Activated naive CD4-positive, alpha-beta T cell treated with anti-CD3 and anti-CD28 coated beads, Interleukin-2, amount 50 U/mL, for 72 hours (primary cell): ENCODE measurements at places on chromosomes 16 and 17. TPM values are rescaled to one million over a fixed set of nuclear protein-coding genes. Genes with fewer than 3 reads are reported as not detected.
A peak's percentile ranks its signal among the peaks of the same experiment; 100 is the strongest.

Gene DYNLRB2
- total RNA-seq = not detected

Gene EZH1
- 34.2 TPM for total RNA-seq

Gene C16orf54
- 19.5 TPM for total RNA-seq

Gene IL34
- total RNA-seq = not detected

Gene WFIKKN2
- not detected for total RNA-seq

DNA sequence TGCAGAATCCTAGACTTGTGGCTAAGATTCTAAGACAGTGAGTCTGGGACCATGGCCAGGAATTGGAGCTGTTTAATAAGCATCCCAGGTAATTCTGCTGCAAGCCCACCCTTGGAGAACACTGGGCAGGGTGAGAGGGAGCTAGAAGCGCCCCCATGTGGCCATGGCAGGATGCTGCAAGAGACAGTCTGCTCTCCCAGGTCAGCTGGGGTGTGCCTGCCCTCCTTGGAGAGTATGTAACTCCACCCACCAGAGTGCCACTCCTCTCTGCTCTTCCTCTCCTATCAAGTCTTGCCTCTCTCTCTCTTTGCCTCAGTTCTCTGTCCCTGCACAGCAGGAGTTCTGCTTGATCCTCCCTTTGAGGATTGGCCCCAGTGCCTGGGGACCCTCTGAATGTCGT lies 14.9 kb downstream of the RCVRN start:
- peak; percentile 31 for DNase-seq

- no peak for DNase-seq
These were observed 98.3 kb downstream of the MSI2 start for GRCh38 chr17:57354673-57355072.

DNA sequence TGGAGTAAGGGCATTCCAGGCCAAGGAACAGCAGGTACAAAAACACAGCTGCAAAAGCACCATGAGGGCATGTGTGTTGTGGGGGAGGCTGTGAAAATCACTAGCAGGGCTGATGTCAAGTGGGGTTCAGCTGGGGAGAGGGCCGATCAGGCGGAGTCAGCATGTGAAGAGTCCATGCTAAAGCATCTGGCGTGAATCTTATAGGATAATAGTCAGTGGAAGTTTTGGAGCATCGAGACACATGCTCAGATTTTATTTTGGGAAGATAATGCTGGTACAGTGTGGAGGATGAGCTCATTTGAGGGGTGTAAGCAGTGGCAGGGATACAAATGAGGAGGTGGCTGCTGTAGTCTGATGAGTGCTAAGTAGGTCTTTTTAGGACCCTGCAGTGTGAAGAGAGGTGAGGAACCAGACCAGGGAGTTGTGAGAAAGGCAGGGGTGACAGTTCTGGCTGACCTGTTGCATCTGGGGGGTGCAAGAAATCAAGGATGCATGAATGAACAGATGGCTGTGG lies 30.3 kb downstream of the MMD start:
- DNase-seq = no peak

GRCh38 chr16:24838554-24839266 lies 7.1 kb upstream of the SLC5A11 start:
- DNase-seq = no peak

GRCh38 chr17:17732892-17733670 lies 51.8 kb downstream of the RAI1 start:
- no peak for DNase-seq

- no peak for DNase-seq
These were observed 195.2 kb downstream of the PARN start for GRCh38 chr16:14434860-14435259.

- peak; percentile 72 for DNase-seq
These were observed 47.8 kb downstream of the BMERB1 start for GRCh38 chr16:15482068-15482747.

DNA sequence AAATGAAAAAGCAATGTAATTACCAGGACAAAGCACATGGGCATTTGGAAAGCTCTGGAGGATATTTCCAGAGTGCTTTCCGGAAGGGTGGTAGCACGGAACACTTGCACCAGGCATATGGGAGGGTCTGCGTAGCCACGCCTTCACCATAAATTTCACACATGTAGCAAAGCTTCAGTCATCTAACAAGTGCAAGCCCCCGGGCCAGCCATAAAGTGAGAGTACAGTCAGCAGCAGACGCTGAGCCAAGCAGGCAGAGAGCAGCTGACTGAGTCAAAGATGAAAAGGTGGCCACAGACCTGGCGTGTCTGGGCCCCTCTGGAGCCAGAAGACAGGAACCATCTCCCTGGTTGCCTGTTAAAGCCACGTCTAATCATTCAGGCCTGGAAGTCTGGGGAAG lies 130.6 kb downstream of the SEC14L1 start:
- DNase-seq = no peak

- no peak for DNase-seq
These were observed 23.9 kb downstream of the RHBDL3 start for GRCh38 chr17:32289471-32290070.

GRCh38 chr17:55086635-55087058 lies 118.1 kb downstream of the STXBP4 start:
- DNase-seq = no peak

DNA sequence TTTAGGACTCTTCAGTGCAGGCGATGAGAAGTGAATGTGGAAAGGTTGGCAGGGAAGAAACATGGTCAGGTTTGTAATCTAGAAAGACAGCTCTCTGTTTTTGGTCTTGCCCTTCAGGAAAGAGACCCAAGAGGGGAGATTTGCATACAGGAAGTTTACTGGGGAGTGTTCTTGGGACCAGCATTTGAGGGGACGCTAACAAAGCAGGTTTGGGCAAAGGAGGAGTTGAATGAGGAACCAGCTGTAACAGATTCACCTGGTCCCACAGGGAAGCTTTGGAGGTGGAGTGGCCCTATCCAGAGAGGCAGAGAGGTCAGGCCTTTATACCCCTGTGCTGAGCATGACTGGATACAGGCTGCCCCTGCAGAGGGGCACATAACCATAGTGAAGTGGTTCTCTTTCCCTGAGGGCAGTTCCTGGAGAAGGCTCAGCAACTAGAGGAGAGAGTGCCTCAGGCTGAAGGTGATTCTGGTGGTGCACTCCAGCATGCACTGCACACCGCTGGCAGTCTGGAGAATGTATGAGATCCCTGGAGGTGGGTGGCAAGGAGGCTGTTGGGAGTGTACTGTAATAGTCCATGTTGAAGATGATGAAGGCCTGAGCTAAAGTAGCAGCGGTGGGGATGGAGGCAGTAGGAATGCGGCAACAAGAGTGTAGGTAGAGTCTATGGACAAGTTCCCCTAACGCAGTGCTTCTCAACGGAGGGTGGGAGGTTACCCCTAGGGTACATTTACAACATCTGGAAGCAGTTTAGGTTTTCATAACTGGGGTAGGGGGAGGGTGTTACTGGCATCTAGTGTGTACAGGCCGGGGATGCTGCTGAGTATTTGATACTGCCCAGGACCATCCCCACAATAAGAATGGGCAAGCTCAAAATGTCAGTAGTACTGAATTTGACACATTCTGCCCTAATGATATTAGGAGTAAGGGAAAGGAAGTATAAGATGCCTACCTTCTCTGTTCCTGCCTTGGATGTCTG lies 37.2 kb downstream of the MAP2K6 start:
- DNase-seq = no peak

DNA sequence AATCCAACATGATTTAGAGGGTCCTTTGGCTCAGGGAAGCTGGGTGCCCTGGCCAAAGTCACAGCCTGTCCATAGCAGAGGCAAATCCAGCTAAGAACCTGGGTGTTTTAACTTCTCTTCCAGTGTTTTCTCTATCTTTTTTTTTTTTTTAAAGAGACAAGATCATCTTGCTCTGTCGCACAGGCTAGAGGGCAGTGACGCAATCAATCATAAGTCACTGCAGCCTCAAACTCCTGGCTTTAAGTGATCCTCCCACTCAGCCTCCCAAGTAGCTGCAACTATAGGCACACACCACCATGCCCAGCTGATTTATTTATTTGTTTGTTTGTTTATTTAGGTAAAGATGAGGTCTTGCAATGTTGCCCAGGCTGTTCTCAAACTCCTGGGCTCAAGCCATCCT lies 14.8 kb upstream of the GRIN2A start:
- no peak for DNase-seq

GRCh38 chr17:58918884-58919283 lies 163.2 kb downstream of the PPM1E start:
- no peak for DNase-seq

DNA sequence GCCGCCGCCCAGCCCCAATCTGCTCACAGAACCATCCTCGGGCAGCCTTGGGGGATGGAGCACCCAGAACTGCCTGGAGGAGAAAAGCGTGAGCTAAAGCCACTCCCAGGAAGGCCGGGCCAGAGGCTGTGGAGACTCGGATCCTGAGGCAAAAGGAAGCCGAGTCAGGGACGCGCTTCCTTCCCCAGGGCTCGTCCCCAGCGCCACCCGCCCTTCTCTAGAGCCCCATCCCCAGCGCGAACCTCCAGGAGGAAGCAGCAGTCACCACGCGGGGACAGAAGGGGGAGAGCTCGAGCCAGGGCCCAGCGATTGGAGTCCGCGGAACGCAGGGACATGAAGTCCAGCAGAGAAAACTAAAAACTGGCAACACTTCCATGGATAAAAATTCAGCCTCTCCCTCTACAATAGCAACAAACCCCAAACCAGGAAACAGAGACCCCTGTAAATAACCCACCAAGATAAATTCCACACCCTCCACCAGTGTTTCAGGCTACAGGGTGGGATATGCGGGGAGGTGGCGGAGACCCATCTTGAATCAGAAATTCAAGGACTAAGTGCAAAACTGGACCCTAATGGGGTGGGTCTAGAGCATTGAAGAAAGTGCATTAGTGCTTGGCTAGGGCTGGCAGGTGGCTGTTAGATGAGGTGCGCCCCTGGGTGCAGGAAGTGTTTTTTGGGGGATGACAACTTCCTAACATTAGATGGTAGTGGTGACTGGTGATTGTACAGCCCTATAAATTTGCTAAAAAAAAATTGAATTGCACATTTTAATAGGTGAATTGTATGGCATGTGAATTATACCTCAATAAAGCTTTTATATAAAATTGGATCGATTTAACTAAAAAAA lies 116.1 kb upstream of the METRNL start:
- DNase-seq = peak; percentile 36

- DNase-seq = peak; percentile 27
These were observed 24.9 kb upstream of the RFFL start for GRCh38 chr17:35088356-35088880.

DNA sequence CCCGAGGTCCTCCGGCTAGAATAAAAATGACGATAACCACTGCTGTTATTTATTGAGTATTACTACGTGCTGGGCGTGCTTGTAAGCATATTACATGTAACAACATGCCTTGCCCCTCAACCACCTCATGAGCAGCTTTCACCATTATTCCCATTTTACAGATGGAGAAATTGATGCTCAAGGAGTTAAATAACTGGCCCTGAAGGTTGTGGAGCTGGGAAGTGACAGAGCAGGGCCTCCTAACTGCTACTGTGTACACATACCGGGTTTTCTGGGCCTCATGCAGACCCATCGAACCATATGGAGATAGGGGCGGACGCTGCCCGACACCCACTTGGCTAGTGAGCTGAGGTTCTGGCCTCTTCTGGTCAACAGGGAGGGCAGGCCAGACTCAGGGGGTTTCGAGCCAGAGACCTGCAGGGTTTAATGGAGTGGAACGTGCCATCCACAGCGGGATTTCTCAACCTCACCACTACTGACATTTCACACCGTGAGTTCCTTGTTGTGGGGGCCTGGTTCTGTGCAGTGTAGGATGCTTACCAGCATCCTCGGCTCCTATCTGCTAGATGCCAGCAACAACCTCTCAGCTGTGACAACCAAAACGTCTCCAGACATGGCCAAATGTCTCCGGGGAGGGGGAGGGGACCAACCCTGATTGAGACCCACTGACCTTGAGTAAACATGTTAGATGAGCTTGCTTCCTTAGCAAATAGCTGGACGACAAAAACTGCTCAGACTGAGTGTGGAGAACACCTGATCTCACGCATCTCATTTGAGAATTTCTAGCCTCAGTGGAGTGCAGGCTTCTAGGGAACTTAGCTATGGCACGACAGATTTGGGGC lies 432.0 kb downstream of the SLC39A11 start:
- no peak for DNase-seq

DNA sequence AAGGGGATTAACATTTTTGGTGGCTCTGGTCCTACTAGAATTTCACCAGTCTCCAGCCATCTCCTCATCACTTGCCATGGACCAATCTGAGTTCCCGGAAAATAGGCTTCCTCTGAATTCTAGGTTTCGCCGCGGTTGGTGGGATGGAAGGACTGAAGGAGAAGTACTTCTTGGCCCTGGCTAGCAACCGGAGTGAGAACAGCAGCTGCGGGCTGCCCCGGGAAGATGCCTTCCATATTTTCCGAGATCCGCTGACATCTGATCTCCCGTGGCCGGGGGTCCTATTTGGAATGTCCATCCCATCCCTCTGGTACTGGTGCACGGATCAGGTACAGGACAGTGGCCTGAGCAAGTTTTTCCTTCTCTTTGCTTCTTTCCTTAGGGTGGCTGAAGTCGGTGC lies 45.0 kb downstream of the SLC5A11 start:
- no peak for DNase-seq

DNA sequence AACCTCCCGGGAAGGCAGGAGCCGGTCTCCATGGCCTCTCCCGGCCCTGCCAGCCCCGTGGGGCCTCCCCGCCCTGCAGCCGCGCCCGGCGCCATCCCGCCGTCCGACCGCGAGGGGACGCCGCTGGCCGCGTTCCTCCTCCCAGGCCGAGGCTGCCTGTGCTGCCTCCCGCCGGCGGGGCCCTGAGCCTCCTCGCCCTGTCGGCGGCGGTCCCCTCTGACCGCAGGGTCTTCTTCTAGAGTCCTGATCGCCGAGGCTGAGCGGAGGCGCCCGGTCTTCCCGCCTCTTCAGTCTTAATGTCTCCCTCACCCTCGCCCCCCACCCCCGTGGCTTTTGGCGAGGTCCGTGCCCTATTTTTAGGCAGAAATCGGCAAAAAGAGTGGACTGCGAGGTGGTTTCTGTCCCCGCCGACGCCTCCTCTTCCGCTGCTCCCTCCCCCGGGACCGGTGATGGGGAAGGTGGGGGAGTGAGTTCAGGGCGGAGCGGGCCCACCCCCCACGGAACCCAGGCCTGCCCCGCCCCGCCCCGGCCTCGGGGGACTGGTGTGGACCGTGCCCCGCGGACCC lies 794 bp upstream of the CPNE7 start:
- DNase-seq = peak; percentile 80

DNA sequence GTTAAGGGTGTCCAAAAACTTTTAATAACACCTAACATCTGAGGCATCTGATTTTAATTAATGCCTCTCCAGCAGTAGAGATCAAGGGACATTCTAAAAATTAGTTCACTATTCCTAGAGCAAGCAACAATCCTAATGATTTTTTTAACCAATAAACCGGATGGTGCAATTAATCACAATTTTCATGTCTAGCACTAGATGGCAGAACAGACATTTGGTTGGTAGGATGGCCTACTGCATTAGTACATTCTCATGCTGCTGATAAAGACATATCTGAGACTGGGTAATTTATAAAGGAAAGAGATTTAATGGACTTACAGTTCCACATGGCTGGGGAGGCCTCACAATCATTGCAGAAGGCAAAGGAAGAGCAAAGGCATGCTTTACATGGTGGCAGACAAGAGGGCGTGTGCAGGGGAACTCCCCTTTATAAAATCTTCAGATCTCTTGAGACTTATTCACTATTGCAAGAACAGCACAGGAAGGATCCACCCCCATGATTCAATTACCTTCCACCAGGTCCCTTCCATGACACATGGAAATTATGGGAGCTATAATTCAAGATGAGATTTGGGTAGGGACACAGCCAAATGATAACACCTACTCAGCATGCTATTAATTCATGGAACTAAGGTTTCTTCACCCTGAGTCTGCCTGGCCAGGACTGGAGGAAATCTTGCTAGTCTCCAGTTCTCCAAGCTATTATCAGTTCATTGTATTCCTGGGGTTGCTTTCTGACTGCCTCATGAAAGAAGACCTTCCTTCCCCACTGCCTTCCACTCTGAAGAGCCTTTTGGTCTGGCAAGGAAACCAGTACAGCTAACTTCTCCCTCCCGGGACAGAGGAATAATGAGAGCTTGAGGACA lies 24.8 kb downstream of the HS3ST3A1 start:
- DNase-seq = no peak
